AG04450 (cell line): ENCODE measurements at places on chromosomes 6 and 20.
A peak's percentile ranks its signal among the peaks of the same experiment; 100 is the strongest.

DNA sequence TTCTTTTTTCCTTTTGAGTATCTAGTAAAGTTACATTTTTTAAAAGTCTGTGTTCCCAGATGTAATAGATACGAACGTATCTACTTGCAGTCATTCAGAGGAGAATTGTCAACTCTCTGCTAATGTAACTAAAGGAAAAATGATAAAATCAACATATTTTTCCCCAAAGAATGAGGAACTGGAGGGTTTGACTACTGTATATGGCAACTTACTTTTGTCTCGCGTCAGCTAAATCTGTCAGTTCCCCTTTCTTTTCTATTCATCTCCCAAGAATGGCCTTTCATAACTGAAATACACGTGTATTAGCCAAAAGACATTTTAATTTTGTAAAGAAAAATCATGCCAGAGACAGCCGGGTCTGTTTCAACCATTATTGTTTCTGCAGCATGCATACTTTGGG lies 5.4 kb downstream of the EYA2 start:
- no peak for DNase-seq

DNA sequence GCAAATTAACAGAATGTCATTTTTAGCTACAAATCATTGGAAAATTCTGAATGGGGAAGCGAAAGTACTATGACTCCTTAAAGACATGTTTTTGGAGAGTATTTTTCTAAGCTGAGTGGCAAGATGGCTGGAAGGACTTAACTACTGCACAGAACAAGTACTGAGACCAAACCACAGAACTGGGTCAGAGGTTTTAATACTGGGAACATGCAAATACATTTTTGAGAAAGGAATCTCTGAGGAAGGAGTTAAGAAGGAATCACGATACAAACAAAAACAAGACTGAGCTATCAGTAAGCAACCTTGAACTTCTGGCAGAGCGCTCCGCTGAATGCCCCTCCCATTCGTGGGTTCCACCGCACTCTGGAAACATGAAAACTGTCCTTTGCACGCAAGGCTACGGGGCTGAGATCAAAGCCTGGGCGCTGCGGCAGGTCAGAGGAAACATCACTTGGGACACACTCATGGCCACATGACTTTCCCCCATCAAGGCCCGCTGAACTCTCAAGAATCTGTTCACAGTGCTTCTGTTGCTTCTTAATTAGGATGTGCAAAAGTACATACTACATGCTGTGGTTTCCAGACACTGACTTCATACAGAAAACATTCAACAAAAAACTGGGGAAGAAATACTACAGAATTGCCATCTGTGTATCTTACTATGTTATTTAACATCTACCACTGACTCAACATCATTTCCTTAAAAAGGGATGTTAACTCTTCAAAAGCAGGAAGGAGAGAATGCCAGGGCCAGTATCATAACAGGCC lies 27.8 kb downstream of the SLC23A2 start:
- peak; percentile 70 for DNase-seq

- no peak for DNase-seq
Observed at GRCh38 chr6:160929831-160930230, 61.7 kb upstream of the MAP3K4 start.

DNA sequence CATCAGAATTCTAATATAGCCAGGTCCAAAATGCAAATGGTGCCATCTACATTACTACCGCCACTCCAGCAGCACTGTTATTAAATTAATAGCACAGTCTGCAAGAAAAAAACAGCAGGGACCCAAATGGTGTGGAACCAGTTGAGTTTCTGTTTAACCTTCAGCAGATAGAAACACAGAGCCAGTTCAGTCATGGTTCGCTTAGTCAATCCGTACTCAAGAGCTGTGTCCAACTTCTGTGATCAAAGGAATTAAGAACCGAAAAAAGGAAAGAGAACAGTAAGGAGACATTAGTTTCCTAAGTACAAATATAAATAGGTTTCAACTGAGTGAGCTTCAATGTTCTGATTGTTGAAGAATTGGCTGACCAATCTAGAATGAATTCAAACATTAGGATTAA lies 107.7 kb downstream of the TRDN start:
- no peak for DNase-seq

- no peak for DNase-seq
Observed at GRCh38 chr20:35547329-35547728, 5.5 kb downstream of the ERGIC3 start.

- no peak for DNase-seq
Observed at GRCh38 chr20:42688576-42688975, 501.1 kb downstream of the PTPRT start.

GRCh38 chr6:6882592-6882991 lies 225.2 kb upstream of the RREB1 start:
- no peak for DNase-seq

DNA sequence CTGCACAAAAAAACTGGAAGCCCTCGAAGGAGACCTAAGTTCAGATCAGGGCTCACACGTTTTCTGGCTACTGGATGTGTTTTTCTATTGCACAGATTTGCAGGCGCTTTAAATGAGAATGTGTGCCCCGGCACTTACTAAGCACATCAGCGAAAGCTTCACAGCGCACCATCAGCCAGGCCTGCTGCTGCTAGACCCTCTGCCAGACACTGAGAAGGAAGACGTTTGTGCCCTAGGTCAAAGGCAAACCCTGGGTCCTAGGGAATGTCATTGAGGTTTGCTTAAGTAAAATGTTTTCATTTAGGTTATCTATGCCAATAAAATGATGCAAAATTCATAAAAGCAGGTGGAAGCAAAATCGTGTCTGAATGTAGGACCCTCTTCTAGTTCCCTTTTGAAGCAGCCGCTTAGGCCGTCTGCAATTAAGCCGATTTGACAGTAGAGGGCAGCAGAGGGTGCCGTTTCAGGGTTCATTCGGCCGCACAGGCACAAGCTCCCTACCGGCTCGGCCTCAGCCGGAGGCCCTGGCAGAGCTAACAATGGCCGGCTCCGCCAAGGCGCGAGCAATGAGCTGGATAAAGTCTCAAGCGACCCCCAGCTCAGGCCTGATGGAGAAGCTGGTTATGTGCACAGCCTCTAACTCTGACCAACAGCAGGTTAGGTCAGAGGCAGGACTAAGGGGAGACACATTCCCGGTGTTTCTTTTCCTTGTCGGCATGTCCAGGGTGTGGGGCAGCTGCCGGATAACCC lies 107.2 kb upstream of the FOXA2 start:
- peak; percentile 34 for DNase-seq

- DNase-seq: no peak
Observed at GRCh38 chr6:162671580-162672165, 55.9 kb downstream of the PRKN start.
